Type B pancreatic cell (in vitro differentiated cells): ENCODE measurements at places on chromosomes 2 and 18.

DNA sequence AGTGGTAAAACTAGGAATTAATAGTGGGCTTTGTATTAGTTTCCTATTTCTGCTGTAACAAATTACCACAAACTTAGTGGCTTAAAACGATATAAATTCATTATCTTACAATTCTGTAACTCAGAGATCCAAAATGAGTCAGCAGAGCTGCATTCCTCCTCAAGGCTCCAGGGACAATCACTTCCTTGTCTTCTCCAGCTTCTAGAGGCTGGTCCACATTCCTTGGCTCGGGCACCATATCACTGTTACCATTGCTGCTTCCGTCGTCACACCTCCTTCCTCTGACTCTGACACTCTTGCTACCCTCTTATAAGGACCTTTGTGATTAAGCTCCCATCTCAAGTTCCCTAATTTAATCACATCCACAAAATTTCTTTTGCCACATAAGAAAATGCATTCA, 567.8 kb upstream of the KLHL29 start:
- no peak for DNase-seq

DNA sequence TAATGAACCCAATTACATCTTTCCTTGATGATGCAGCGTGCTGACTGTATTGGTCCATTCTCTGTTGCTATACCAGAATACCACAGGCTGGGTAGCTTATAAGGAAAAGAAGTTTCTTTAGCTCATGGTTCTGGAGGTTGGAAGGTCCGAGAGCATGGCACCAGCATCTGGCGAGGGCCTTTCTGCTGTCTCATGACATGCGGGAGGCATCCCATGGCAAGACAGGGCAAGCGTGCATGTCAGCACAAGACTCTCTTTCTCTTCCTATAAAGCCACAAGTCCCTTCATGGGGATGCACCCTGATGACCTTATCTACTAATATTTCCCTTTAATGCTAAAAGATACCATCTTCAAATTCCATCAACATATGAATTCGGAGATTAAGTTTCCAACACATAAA, 122.8 kb upstream of the FHL2 start:
- no peak for DNase-seq

DNA sequence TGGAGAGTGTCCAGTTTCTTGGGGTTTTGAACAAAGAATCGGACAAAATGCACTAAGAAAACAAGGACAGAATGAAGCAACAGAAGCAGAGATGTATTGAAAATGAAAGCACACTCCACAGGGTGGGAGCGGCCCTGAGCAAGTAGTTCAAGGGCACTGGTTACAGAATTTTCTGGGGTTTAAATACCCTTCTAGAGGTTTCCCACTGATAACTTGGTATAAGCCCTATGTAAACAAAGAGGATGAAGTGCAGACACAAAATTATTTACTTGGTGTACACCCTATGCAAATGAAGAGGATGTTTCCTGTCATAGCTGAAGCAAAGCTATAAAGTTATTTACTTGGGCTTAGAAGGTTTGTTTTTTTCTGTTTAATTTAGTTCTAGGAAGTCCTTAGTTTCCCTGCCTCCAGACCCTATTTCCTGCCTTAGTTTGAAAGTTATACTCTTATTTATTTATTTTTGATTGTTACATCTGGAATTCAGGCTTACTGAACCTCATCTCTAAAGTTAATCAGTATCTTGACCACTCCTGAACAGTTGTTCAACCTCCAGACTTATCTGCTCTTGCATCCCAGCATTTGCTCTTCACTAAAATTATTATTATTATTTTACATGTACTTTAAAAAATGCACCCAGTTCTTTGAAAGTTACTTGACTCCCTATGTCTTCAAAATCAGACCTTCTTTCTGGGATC, 193.5 kb downstream of the SPP2 start:
- DNase-seq: no peak

- DNase-seq: no peak
These were observed 10.6 kb downstream of the LDLRAD4 start for GRCh38 chr18:13229001-13229671.

- no peak for DNase-seq
These were observed 748 bp downstream of the LIPG start for GRCh38 chr18:49562481-49563129.

DNA sequence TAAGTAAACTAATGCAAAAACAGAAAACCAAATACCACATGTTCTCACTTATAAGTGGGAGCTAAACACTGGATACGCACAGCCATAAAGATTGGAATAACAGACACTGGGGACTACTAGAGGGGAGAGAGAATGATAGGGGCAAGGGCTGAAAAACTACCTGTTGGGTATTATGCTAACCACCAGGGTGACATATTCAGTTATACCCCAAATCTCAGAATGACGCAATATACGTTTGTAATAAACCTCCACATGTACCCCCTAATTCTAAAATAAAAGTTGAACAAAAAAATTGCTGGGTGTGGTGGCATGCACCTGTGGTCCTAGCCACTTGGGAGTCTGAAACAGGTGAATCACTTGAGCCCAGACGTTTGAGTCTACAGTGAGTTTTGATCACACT, 157.2 kb downstream of the EXOC6B start:
- no peak for DNase-seq

GRCh38 chr18:80056095-80056494, 21.9 kb downstream of the RBFA start:
- no peak for DNase-seq

DNA sequence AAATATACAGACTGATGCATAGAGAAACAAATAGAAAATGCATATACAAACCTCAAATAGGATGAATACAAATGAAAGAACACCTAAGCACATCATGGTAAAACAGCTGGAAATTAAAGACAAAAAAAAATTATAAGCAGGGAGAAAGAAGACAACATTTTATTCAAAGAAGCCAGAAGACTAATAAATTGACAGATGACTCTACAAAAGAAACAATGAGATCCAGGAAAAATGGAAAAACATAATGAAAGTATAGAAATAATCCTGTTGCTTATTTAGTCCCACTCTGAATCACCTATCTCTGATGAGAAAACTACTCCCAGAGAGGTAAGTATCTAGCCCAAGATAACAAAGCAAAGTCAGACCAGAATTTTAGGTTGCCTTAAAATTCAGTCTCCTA, 143.4 kb downstream of the RBM43 start:
- DNase-seq: no peak

DNA sequence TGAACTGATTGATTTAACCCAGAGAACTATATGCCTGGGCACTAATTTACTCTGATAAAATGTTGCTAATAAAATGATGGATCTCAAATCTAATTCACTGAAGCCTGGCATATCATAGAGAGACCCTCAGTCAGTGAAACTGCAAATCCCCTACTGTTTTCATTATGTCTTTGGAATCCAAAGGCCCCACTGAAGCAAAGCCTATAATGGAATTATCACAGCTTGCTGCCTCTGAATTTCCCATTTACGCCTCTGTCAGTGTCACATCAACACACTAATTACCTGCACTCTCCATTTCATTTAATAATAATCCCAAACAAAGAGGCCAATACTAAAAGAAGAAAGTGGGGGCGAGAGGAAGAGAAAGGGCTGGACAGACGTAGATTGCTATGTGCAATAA, 470.9 kb downstream of the MBD2 start:
- no peak for DNase-seq

GRCh38 chr2:207614824-207615223, 10.4 kb downstream of the METTL21A start:
- no peak for DNase-seq

- DNase-seq: no peak
These were observed 1.8 kb downstream of the RETREG2 start for GRCh38 chr2:219179601-219180465.
